NCI-H187 treated with DMSO at 0.1 percent for 48 hours (cell line): ENCODE measurements at places on chromosomes 5 and 9.

- DNase-seq, result no peak
Observed at GRCh38 chr9:70551801-70552200, 137.3 kb upstream of the KLF9 start.

DNA sequence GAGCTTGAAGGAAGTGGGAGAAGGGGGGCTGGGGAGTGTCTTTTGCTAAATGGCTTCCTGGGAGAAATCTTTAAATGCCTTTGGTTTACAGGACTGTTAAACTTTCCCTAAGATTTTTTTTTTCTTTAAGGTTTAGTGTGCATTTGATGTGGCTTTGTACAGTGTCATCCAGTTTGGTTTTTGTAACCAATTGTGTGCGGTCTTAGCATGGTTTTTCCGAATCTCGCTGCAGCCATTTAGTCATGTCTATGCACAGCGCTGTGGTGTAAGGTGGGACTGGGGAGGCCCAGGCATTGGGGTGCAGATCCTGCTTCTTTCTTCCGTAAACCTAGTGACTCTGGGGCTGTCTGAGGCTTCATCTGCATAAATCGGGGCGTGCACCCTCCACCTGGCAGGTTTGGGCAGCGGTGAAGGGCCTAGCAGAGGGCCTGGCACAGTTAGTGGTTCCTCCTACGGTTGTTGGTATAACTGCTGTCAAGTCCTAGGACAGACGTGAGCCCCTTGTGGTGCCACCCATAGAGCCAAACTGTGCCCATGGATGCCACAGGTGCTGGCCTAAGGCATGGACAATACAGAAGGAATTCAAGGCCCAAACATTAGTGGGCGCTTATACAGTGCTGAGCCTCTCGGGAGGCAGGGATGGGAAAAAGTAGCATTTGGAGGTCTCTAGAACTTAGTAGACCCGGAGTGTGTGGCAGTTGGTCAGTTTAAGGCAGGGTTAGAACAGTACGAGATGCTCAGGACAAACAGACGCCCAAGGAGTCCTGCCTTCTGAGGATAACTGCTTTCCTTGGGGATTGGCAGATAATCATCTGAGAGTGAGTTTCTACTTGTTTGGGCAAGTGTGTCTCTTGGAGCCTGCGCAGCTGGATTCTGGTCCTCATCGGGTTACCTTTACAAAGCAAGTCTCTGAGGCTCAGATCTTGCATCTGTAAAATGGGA lies 1.5 kb downstream of the PRRC2B start:
- DNase-seq, result no peak

DNA sequence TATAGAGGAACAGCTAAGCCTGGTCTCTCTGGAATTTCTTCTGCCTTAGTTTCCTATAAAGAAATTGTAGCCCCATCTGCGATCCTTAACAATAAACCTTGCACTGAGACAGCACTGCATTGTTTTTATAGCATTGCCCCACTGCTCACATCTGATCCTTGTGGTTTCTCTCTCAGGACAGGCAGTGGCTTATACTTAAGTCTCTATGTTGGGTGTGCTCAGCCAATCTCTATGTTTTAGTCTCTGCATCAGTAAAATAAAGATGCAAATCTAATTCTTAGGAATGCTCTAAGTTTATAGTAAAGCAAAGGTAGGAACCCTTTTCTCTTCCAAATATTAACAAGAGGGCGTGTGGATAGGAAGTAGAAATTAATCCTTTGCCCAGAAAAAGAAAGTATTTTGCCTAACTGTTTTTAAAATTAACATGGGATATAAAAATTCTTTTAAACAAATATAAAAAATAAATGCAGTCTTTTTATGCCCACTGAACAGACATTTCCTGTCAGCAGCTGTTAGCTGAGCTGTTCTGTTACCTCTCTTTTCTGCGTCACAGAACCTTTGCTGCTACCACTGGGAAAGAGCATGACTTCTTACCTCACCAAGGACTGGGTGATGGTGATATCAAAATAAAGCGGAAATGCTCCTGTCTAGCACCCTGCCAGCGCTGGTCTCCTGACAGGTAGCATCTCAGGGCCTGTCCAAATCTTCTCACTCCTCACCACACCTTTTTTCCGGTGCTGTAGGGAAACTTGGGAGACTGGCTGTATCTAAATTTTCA lies 29.5 kb downstream of the MRPS27 start:
- no peak for DNase-seq

DNA sequence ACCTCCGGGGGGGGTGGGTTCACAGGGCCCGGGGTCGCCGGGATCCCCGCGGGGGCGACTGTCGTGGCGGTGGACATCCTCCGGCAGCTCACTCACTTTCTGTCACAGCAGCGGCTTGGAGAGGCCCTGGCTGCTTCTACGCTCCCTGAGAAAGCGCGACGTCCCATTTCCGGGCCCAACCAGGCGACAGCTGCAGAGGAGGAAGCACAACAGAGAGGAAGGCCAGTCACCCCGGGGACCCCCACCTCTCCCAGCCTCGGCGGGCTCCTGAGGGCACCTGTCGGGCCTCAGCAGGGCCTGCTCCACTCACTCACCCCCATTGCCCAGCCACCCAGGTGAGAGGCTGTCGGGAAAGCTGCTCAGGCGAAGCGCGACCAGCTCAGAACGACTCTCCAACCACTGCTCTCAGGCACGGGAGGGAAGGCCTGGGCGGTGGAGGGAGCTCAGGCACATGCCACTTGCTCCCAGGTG lies 14.4 kb downstream of the BRD3 start:
- DNase-seq, result no peak

DNA sequence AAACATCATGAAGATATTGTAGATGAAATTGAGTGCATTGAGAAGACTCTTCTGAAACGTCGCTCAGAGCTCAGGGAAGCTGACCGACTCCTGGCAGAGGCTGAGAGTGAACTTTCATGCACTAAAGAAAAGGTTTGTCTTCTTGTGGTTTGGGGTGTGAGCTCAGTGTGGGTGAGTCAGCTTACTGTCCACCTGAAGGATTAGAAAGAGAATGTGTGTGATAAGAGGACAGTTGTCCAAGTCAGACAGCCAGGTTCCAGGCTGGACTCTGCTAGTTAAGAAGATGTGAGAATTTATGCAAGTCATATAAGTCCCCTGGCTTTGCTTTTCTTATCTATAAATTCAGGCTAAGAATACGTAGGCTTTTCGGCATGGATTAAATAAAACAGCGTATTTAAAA lies 46.9 kb downstream of the RAB14 start:
- DNase-seq, result no peak

DNA sequence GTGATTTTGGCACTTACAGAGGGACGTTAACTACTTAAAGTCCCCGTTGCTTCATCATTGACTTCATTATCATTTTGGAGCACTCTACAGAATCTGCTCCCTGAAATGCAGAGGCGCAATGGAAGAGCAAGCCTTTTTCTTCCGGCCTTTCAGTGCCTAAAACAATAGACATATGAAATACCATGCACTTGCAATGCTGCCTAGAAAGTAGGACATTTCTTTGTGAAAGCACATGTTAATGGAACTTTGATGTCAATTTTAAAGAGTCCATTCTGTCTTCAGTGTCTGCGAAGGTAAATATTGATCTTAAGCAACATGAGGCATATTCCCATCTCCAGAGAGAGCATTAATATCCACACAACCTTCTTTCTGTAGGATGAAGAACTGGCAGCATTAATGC lies 36.3 kb downstream of the ITGA2 start:
- no peak for DNase-seq

DNA sequence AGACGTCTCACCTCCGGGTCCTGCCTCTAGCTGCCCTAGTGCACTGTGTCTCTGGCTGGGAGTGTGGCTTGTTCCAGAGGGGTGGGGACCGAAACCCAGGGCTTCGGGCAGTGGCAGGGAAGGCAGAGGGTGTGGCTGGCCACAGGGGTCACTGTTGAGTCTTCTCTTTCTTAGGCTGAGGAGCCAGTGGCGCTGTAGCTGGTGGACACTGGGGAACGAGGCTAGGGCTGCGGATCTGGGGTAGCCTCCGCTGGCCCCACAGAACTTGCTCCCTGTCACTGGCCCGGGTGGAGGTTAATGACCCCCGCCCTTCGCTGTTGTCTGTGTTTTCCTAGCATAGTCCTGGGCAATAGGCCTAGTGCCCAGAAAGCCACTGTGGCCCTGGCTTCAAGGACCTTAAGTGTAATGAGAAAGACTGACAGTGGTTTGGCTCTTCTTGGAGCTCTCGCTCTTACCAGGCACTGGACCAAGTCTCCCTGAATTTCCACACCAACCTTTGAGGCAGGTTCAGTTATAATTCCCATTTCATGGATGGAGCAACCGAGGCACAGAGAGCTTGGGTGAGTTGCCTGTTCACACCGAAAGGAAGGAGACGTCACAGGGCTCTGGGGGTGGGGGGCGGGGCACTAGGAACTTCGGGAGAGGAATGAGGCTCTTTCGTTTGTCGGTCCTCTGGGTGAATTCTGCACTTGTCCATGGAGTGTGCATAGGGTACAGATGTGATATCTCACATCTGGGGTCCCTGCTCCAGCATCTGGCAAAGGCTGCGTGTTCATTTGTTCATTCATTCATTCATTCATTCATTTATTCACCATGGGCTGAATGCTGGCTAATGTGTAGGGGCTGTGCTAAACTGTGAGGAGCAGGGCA lies 4.8 kb upstream of the IER5L start:
- no peak for DNase-seq

DNA sequence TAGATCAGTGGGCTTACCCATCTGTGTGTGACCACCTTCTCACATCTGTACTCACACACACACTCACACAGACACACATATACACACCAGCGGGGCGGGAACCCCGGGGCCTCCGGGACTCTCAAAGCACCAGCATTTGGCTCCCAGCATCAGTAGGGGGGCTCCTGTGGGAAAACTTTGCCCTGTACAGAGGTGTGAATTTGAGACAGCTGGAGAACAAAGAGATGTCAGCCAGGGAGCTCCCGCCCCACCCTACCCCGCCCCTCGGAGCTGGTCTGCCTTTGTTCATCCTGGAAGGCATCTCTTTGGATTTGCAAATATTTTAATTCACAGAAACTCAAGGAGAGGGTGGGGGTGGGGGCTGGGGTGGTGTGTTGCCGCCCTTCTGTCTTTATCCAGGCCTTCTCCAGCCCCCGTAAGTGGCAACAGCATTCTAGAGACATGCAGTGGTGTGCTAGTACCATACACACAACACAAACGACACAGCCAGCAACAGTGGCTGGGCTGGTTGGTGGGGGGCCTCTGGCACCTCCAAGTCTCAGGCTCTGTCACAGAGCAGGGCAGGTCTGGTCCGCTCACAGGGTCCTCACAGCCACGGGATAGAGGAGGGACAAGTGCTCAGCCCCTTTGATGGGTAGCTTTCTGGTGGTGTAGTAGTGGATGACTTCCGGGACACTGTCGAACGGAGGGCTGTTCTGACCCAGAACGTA lies 15.5 kb upstream of the SLC25A51 start:
- no peak for DNase-seq

DNA sequence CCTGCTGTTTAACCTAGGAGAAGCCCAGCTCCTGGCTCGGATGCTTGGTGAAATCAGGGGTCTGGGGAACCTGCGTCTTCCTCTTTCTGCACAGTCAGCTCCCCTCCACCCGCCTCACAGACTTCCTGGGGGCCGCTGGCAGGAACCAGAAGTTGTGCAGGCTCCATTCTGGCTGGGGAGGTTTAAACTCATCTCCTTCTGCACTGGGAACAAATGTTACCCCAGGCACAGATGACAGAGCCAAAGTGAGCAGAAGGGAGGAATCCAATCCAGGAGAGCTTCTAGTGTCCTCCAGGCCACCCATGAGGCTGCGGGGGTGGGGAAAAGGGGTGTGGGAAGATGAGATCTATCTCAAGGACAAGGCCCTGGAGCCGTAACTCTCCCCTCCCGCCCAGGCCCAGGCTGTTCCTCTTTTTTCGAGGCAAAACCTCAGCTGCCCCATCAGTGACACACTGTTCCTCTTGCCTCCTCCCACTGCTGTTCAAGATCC lies 31.2 kb downstream of the KCNMB1 start:
- DNase-seq, result no peak

- no peak for DNase-seq
Observed at GRCh38 chr5:150473673-150474358, 24.3 kb upstream of the RPS14 start.

- no peak for DNase-seq
Observed at GRCh38 chr5:97071993-97072392, 70.4 kb downstream of the LIX1 start.

GRCh38 chr9:5315187-5315923 lies 10.8 kb upstream of the RLN2 start:
- DNase-seq, result no peak

DNA sequence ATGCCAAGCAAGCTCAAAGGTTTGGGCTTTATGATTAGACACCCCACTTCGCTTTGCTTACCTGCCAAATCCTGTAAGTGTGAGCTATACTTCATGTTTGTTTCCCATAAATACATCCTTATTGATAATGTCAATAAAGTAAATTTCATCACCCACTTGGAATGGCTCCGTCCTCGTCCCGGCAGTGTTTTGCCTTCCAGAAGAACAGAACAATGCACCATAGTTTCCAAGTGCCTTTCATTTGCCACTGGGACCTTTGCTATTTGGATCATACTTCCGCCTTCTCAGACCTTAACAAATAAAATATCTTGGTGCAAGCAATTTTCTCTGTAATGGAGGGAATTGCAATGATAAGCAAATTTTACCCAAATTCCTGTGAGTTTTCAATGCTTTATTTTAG lies 229.3 kb downstream of the PIK3R1 start:
- no peak for DNase-seq

DNA sequence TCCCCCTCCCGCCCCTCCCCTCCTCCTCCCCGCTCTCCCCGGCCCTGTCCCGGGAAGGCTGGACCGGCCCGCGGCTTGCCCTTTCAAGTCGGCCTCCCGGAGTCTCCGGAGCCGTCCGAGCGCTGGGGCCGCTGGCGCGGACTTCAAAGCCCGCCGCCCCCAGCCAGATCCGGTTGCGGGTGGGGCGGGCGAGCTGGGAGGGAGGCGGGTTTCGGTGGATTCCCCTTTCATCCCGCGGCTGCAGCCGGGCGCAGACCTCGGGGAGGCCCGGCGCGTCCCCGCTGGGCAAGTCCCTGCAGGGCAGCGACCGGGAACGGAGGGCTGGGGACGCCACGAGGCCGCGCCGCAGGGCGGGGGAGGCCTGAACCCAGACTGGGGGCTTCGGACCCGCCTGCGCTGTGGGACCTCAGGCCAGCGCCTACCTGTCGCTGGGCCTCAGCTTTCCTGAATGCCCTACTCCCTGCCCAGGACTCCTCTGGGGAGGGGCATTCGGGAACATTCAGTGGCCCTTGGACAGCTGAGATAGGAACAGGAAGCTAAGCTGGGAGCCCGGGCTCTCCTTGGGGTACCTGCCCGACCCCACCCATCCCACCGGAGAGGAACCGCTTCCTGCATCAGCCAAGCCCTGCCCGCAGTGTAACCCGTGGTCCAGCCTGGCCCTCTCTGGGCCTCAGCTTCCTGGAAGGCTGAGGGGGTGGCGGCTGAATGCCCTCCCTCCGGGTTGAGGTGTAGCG lies 23.4 kb downstream of the C9orf50 start:
- DNase-seq, result no peak

GRCh38 chr9:136024696-136025316 lies 63.6 kb upstream of the UBAC1 start:
- no peak for DNase-seq

- DNase-seq, result no peak
Observed at GRCh38 chr9:96100385-96101300, 201.3 kb downstream of the HSD17B3 start.

- DNase-seq, result peak; percentile 70
Observed at GRCh38 chr9:98101868-98102273, 17.2 kb downstream of the TRIM14 start.
